NCI-H2029 treated with DMSO at 0.1 percent for 48 hours (cell line): ENCODE measurements at places on chromosomes 13 and 19.

DNA sequence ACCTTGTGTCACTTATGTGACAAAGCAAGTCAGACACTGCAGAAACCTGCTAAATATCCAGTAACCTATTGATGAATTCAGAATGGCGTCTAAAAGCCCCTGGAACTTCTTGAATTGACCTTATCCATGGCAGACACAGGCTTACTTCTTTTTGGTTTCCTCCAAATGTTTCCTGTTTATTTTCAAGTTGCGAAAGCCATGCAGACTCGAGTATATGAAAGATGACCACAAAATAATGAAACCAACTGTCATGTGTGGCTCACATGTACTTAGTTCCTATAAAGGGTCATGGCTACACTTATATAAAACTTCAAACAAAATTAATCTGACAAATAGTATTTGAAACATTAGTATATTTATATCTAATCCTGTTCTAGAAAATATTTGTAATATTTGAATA, 113.1 kb upstream of the FNDC3A start:
- DNase-seq, result no peak

DNA sequence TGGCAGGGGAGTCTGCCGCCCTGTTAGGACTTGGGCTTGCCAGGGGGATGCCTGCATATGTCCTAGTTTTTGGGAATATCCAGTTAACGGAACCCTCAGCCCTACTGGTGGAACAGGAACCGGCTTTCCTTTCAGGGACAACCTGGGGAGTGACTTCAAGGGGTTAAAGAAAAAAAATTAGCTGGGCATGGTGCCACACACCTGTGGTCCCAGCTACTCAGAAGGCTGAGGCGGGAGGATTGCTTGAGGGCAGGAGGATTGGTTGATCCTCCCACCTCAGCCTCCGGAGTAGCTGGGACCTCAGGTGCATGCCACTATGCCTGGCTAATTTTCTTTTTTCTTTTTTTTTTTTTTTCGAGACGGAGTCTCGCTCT, 22.5 kb downstream of the LDLR start:
- DNase-seq, result no peak

- no peak for DNase-seq
These were observed 626.1 kb downstream of the DACH1 start for GRCh38 chr13:71240911-71241310.

GRCh38 chr19:39341129-39341718, 997 bp upstream of the SAMD4B start:
- DNase-seq, result no peak

GRCh38 chr19:39413272-39413910, 922 bp downstream of the PLEKHG2 start:
- no peak for DNase-seq

- DNase-seq, result peak; percentile 13
These were observed 95.2 kb downstream of the LRCH1 start for GRCh38 chr13:46648166-46648607.

DNA sequence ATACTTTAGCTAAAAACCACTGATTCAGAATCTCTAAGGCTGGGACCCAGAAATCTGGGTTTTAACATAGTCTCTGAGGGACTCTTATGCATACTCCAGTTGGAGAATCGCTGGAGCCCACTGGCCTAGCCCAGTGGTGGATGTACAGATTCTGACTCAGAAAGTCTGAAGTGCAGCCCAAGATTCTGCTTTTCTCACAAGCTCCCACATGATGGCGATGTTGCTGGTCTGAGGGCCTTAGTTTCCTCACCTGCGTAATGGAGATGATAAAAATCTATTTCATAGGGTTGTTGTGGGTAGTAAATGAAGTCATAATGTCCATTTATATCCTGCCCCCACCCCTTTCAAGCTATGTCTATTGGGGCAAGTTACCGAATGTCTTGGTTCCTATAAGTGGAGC, 7.7 kb upstream of the CDADC1 start:
- no peak for DNase-seq

DNA sequence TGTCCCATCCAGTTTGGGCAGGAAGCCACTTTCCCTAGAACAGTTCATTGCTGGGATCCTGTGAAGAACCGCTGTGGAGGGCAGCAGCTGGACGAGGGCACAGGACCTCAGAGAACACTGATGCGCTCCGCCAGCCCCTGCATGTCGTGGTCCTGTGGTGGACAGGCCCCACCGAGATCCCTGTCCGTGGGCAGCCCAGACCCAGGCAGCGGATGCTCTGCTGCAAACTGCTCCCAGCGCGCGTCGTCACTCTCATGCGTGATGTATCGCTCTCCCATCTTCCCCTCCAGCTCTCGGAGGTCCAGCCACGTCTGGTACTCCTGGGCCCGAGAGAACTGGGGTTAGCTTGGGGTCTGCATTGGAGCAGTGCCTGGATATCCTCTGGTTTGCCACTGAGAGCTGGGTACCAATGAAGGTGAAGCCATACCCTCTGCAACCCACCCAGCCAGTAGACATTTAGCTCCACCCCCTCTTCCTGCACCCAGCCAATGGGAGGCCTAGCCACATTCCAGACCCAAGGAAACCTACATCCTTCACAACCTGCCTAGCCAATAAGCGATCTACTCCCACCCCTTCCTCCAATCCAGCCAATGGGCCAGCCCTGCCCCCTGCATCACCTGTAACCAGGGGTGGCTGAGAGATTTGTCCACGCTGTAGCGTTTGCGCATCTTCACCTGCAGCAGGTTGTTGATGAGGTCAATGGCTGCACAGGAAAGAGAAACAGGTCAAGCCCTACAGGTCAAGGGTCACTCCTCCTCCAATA, 13.6 kb upstream of the DACT3 start:
- peak; percentile 3 for DNase-seq

DNA sequence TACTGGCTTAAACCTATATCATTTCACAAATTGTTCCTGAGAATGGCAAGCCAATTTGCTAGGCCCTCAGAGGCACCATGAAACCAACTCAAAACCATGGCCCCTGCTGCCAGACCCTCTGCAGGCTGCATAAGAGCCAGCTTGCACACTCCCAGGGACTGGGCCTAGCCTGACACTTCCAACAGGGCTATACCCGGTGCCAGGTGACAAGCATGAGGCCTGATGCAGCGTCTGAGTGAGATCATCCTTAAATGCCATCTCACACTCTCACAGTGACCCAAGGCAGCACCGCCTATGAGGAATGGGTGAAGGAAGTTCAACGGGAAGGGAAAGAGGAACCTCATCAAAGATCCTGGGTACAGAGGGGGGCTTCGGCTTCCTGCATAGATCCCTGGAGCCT, 65.6 kb downstream of the C13orf42 start:
- DNase-seq, result no peak

- no peak for DNase-seq
These were observed 280.7 kb upstream of the MIR17HG start for GRCh38 chr13:91066745-91067144.

GRCh38 chr19:55485439-55486011, 537 bp downstream of the NAT14 start:
- no peak for DNase-seq

DNA sequence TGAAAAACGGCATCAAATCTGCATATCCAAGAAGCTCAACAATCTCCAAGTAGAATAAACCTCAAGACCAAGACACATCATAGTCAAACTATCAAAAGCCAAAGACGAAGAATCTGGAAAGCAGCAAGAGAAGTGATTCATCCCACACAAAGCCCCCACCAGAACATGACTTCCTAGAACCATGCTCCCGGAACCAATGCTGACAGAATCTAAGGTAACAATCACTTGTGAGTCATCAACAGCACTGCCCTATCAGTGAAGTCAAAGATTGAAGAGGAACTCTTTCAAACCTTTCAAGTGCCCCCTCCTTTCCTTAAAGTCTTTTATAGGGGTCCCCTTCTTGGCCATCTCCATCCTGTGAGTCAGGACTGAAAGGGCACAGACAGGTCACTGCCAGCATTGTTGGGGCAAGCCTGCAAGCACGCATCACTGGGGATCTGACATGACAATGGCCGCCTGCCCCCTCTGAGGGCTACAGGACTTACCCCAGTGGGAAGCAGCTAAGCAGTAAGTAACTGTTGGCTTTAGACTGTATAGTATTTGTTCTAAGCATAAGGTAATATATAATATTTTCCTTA, at the start of gene CCDC70:
Gene CCDC70 (plus strand): TSS at position 247 of the 578 bp plus-strand sequence. CDS start 3,443 bp downstream, outside the sequence.
- no peak for DNase-seq

DNA sequence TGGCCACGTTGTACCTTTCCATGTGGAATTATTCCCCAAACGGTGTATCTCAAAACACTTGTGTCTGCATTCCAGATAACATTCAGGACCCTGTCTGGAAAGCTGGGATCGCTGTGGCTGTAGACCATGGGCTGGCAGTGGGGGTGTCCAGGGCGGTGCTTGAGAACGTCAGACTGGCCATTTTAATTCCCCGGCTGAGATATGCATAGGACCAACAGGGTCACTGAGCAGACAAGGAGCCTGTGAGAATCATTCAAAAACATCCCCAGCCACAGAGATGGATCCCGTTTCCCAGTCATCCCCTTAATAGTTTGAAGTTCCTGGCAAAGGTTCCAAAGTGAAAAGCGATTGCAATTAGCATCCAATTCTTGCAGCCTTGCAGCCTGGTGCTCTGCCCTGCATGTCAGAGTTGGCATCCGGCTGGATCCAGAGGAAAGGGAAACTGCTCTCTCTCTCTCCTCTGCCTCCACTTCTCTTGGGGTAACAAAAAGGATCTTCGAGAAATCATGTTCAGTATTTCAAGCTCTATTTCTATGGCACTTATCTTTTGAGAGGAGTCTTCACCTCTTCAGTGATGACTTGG, 41.6 kb downstream of the IFT88 start:
- no peak for DNase-seq

GRCh38 chr19:42284591-42285341, 15.7 kb downstream of the CIC start:
- DNase-seq, result no peak

GRCh38 chr13:69565334-69565733, 542.3 kb upstream of the ATXN8OS start:
- DNase-seq, result no peak

DNA sequence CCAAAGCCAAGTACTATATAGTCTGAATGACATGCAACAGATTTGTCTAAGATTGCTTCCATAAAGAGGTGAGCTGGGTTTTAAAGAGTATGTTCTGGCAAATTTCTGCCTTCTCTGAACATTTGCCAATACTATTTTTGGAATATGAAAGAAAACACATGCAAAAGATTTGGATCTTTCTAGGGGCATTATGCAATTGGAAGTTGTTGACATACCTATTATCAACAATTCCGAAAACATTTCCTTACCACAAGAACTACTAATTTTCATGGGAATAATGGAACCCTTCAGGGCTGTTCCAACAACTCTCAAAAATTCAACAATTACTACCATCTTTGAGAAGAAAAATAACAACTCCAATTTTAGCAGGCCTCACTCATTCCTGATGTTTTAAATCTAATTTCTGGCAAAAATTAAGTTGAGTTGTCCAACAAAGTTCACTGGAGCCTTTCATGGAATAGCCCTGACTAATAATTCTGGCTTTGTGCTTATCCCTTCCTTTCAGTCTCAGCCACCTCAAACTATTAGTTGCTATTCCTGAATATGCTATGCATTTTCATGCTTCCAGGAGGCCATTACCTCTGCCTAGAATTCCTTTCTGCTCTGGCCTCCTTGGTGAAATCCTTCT, 250.0 kb downstream of the RGCC start:
- no peak for DNase-seq

DNA sequence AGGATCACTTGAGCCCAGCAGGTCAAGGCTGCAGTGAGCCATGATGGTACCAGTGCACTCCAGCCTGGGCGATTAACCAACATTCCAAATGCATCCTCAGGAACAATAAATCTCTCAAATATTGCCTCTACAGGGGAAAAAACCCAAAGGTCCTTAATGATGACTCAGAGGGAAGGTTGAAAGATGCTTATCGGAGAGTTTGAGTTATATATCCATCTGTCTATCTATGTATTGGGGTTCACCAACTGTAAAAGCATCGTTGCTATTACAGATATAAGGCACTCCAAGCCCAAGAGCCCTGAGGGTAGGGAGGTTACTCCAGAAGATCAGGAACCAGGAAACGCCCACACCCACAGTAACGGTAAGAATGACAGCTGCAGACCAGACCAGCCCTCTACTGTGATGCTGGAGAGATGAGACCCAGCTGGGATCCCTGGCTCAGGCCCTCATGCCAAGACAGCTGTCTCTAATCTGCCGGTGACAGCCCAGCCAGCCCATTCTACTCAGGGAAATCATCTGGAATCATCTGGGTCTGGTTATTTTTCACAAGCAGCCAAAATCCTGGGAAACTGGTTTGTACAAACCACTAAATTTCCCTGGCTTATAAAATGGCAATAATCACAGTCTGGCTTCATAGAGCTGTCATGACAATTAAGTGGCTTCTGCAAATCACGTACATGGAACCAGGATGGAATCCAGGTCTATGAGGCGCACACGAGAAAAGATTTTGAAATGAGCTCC, 23.8 kb downstream of the TEX101 start:
- DNase-seq, result no peak

DNA sequence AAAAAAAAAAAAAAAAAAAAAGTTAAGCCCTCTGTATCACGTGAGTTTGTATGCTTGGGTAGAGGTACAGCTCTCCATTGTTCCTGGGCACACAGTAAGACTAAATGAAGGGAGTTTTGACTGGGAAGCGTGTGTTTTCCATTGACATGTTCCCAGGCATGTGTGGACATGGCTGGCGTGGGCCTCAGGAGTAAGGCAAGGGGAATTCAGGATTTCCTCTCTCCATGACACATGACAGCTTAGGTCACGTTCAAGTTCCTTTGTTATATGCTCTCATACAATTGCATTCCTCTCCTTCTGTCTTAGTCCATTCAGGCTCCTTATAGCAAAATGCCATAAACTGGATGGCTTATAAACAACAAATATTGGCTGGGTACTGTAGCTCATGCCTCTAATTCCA, 17.1 kb upstream of the MAP3K10 start:
- DNase-seq, result no peak

- no peak for DNase-seq
These were observed 4.8 kb downstream of the KLF16 start for GRCh38 chr19:1858412-1859081.

- peak; percentile 17 for DNase-seq
These were observed 43.5 kb downstream of the GGACT start for GRCh38 chr13:100544866-100545683.

- peak; percentile 26 for DNase-seq
These were observed 7.5 kb upstream of the LRFN1 start for GRCh38 chr19:39328046-39328705.

DNA sequence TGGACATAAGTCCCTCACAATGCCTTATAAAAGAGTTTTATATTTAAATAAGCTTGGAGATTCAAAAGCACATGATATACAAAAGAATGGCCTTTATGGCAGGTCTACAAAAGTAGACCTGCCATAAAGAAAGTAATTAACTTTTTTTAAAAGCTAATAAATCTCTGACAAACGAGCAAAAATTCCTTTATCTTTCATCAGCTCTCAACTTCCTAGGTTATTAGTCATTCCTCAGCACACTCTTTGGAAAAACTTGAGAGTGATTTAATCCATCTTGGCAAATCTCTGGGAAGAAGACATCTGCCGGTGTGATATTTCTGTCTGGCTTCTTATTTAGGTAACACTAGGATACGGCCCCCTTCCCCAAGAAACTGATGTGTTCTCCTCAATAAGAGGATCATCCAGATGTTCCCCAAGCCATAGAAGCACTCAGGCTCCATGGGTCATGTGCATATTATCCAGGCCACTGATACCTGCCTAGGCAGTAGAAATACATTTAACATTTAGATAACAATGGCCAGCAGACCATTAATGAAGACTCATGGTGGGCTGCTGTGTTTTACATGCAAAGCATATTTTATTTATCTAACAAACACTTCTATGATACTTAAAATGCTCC, 372.7 kb downstream of the LIG4 start:
- no peak for DNase-seq
